Activated CD8-positive, alpha-beta memory T cell treated with anti-CD3 and anti-CD28 coated beads for 48 hours (primary cell): ENCODE measurements at places on chromosomes 2 and 18.

DNA sequence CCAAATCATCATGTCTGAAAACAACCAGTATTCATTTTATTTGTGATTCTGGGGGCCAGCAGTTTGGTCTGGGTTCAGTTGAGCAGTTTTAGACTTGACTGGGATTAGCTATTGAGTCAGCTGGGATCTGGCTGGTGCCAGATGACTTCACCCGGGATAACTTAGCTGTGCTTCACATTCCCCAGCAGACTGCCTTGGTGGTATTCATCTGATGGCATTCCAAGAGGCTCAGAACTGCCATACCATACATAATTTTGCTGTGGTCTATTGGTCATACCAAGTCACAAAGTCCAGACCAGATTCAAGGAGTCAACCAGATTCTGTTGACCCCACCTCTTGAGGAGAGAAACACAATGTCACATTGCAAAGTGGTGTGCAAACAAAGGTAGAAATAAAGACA is 7.8 kb upstream of the FSHR start:
- DNase-seq = no peak

DNA sequence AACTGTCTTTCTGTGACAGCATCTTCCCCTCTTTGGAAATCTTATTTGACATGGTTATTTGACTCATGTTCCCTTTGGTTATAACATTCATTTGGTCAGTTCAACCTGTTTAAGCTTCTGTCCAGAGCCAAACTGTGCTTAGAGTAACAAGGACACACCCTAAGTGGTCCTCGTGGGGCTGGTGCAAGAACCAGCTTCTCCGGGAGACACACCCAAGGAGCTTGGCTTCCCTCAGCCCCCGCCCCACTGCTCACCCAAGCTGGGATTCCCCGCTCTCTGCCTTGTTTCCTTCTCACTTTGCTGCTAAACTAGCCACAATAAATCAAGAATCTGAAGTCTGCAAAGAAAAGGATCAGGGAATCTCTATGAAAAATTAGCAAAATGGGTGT is 1.4 kb downstream of the SCYGR3 start:
- no peak for DNase-seq

GRCh38 chr18:75660932-75661331 is 233.4 kb upstream of the SMIM21 start:
- DNase-seq = no peak

DNA sequence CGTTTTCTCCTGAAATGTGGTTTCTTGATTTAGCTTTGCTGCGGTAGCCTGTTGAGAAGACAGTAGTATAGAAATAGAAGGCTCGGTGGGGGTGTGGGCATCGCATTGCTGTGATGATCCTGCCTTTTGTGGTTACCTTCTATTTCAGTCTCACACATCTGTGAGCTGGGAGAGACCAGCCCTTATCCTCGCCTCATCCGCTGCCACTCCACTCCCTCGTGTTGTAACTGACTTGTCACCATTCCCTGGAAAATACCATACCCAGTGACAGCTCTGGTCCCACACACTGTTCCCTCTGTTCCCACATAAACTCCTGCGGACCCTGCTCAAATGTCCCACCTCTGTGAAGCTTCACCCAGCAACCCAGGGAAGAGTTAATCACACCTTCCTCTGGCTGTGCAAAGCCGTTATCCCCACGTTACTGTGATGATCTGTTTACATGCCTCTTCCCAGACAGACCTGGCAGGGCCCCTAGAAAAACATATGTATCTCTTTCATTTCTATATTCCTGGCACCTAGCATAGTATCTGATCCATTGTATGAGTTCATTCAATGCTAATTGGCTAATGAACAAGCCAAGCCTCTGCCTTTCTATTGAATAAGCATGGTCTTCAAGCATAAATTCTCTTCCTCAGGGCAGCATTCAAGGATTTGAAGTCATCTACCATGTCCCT is 114.6 kb downstream of the MAPK4 start:
- DNase-seq = no peak

GRCh38 chr2:179181002-179181401 is 83.6 kb downstream of the SESTD1 start:
- DNase-seq = no peak

DNA sequence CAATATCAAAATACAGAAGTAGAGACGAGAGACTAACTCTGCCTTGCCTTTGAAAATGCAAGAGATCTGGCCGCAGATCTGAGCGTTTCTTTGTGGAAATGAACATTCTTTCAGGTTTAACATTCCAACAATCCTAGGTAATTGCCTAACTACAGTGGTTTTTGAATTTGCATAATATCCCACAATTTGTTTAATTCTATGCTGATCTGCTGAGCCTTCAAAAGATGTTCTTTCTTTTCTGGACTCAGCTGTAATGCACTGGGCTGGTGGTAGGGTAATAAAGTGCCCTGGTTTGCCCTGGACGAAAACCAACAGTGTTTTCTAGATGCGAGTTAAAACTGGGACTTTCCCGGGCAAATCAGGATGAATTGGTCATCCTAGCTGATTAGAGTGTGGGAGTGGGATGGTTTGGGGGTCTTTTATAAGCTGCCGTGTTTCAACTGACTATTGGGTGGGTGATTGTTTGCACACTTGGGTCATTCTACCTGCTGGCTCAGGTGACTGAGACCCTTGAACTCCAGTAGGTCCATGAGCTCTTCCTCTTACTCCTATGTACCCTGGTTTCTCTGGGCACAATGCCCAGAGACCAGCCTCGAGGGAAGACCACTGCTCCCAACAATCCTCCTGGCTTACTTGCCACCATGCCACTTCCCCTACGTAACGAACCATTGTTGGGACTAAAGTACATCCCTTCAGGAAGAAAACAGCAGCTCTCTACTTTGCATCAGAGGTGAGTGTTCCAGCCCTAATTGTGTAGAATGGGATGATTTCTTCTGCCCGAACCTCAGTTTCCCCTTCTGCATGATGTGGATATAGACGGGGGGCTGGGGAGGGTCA is 3.4 kb upstream of the PAX8 start:
- no peak for DNase-seq

- DNase-seq = no peak
These were observed 46.4 kb downstream of the ABCG8 start for GRCh38 chr2:43885132-43885632.

DNA sequence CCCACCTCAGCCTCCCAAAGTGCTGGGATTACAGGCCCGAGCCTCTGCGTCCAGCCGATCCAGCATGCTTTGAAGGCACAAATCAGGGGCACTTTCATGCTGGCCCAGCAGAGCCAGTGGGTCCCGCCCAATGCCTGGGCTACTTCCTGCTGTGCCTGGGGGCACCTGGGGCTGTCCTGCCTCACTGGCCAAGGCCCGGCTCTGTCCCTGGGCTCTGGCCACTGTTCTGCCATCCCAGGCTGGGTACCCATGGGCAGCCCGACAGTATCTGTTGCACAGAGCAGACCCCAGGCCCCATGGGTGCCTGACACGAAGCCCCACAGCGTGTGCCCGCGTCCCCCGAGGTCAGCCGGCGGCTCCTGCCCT is 6.8 kb upstream of the GAL3ST2 start:
- no peak for DNase-seq

- DNase-seq = no peak
These were observed 216.4 kb downstream of the ZNF385B start for GRCh38 chr2:179645047-179645446.

- DNase-seq = no peak
These were observed 108.9 kb upstream of the GLS start for GRCh38 chr2:190771726-190772125.

- no peak for DNase-seq
These were observed 90.2 kb upstream of the SCG2 start for GRCh38 chr2:223692191-223692947.

GRCh38 chr2:37575780-37576179 is 95.7 kb downstream of the CDC42EP3 start:
- DNase-seq = no peak

DNA sequence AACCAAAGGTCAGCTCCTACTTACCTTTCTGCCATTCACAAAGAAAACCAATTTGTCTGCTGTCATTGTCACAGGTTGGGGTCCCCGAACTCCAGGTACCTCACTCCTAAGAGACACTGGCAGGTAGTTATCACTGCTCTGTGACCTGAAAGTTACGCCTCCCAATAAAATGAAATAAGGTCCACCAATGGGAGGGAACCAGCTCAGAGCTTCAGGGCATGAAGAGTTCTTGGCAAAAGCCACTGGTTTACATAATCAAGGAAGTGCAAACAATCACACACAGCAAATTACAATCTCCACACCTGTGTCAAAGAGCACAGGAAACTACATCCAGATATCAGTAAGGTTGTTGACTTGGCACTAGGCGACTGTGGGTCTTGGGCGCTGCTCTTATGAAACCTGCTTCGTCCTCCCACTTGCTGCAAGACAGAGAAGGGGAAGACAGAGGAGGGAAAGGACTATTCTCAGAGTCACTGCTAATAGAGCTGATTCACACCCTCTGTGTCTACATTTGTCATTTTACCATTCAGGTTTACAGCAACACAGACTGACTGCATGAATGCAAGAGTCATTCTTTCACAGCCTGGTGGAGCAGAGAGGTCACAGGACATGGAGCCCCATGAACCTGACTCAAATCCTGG is at the start of gene XDH:
Gene XDH, minus strand, starts transcription at position 142 of the 641 bp plus-strand sequence. Its CDS starts 76 bp downstream, at position 66.
- DNase-seq = no peak

- DNase-seq = no peak
These were observed 1377.4 kb upstream of the ACVR2A start for GRCh38 chr2:146467425-146467824.

DNA sequence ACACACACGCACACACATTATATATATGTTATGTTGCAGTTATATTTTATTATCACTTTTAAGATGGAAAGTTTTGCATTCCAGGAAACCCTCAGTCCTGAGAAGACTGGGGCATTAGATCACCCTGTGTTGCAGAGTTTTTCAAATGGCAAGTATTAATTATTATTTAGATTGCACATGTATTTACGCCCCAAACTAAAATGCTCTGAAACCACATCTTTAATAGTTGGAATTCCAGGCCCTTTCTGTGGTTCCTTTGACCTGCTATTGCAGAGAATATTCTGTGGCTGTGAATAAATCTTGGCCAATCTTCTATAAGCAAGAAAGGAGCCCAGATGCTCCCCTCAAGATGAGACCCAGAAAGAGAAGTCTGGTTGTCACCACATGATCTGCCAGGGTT is 427.0 kb upstream of the TNP1 start:
- DNase-seq = no peak

DNA sequence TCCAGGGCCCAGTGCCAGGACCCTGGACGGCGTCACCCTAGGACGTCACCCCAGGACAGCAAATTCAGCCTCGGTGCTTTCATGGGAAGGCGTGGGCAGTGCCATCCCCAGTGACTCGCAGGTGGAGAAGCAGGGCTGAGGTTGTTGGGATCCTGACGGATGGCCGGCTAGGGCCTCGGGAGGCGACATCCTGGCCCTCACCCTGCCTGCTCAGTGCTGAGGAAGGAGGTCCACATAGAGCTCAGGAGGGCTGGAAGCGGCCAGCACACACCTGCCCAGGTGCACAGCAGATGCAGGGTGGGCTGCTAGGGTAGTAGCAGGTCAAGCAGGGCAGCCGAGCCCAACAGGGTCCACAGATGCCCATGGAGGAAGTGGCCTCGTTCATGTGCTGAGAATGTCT is 482.0 kb upstream of the SALL3 start:
- DNase-seq = no peak
